ENCODE measurements at places on chromosomes 4 and X.

GRCh38 chr4:48780865-48781214 lies 761 bp upstream of the FRYL start:
- DNase-seq, result no peak

GRCh38 chr4:112003231-112003907 lies 141.9 kb upstream of the FAM241A start:
- no peak for DNase-seq

DNA sequence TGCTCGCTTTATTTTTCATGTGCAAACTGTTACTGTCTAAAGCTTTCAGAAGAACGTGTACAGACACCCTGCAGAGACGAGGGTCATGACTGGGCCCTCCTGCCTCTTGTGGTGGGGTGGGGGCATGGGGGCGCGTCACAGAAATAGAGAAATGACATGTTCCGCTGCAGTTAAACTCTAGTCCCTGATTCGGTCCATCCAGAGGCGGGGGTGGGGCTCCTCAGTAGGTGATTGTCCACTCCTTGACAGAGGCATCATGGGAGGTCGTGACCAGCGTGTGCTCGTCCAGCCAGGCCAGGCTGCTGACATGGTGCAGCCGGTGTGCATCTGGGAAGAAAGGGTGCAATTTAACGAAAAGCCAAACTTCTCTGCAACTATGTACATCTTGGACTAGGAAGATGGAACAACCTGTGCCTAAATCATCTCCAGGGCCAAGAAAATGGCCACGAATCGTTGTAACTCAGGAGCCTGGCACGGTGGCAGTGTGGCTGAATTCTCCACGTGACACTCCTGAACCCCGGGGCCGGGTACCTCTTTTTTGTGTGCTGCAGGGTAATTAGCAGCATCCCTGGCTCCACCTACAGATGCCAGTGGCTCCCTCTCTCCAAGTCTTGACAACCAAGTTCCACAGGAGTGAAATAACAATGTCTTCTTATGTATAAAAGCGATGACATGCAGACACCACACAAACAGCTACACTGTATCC lies 41.3 kb downstream of the WDR1 start:
- no peak for DNase-seq

GRCh38 chr4:162682651-162683050 lies 484.0 kb downstream of the NAF1 start:
- no peak for DNase-seq

DNA sequence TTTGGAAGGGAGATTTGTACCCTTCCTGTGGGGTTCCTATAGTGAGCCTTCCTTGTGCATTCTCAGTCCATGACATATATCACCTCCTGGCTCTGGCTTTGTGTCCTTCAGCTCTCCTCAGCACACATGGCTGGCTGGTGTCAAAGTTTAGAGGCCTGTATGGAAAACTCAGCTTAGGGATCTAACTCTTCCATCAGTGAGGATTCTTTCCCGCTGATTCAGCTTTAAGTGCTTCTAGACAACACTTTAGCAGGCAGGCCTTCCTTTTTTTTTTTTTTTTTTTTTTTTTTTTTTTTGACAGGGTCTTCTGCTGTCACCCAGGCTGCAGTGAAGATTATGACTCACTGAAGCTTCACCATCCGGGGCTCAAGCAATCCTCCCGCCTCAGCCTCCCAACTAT lies 84.2 kb downstream of the NPNT start:
- no peak for DNase-seq

DNA sequence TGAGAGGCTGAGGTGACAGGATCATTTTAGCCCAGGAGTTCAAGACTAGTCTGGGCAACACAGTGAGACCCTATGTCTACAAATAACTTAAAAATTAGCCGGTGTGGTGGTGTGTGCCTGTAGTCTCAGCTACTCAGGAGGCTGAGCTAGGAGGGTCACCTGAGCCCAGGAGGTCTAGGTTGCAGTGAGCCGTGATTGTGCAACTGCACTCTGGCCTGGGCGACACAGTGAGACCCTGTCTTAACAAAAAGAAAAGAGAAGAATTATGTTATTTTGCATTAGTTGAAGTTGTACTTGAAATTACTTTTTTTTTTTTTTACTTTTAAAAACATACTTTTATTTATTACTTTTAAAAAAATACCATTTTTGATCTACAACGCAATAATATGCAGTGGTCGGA lies 21.8 kb upstream of the TADA2B start:
- DNase-seq, result no peak

- no peak for DNase-seq
Measured at GRCh38 chr4:130368668-130369067, 1272.7 kb downstream of the C4orf33 start.

- no peak for DNase-seq
Measured at GRCh38 chr4:37892641-37893040, 1.8 kb downstream of the TBC1D1 start.

GRCh38 chr4:68490826-68491457 lies 43.7 kb downstream of the TMPRSS11E start:
- DNase-seq, result no peak

DNA sequence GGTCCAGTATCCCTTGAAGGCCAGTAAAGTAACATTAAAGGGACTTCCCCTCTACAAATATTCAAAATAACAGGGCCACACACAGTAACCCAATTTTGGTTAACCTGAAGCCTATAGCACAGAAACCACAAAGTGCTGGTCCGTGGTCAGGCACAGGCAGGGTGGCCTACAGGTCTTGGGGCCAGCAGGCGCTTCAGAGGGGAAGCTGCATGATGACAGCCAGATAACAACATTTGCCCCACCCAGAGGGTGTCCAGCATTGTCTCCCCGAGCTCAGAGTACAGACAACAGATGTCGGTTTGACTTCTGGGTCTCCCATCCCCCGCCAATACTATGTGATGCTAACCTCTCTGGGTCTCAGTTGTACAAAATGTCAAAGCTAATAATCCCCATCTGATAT lies 51.1 kb downstream of the SH3KBP1 start:
- DNase-seq, result no peak

All from Panc1 (cell line).